ENCODE measurements at places on chromosomes 3 and 15.

GRCh38 chr3:94561094-94561493 lies 498.2 kb downstream of the NSUN3 start:
- DNase-seq: no peak

- no peak for DNase-seq
Measured at GRCh38 chr3:183449791-183450190, 21.4 kb upstream of the MCF2L2 start.

GRCh38 chr3:119652306-119653033 lies 7.9 kb downstream of the POPDC2 start:
- DNase-seq: no peak

- DNase-seq: no peak
Measured at GRCh38 chr3:133459400-133459799, 59.5 kb downstream of the BFSP2 start.

DNA sequence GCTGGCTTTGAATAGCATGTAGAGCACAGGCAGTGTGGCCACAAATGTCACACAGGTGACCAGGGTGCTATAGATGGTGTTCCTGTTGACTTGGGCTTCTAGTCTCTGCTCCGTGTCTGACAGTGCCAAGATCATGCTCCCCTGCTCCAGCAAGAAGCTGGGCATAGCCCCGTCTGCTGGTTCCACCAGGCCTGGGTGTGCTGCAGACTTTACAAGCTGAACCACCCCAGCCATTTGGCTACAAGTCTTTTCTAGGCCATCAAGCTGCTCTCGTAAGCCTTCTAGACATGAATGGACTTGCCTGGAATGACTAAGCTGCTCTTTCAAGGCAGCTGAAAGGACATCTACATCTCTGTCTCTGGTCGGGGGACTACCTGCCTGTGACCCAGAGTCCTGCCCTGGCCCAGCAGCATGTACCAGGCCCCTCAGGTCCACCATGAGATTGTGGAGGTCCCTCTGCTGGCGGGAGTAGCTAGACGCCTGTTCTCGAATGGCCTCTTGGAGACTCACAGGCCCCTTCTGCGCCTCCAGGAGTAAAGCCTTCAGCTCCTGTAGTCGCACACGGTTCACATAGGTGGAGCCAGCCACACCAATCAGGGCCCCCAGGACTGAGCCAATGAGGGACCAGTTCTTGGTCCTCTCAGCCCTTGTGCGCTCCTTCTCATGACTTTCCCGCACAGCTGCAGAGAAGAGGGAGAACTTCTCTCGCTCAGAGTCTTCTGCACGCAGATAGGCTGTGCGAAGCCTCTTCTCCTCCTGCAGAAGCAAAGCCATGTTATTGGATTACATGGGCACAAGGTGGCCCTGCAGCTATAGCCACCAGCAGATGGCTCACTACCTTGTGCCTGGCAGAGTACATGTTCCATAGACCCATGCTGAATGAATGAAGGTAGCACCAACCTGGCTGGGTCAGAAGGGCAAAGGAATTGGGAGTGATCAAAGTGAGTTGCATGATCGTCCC lies 2.8 kb upstream of the PLXNB1 start:
- DNase-seq: no peak

GRCh38 chr3:53650424-53650823 lies 156.0 kb downstream of the CACNA1D start:
- DNase-seq: no peak
